ENCODE measurements at places on chromosomes 12 and 14.

DNA sequence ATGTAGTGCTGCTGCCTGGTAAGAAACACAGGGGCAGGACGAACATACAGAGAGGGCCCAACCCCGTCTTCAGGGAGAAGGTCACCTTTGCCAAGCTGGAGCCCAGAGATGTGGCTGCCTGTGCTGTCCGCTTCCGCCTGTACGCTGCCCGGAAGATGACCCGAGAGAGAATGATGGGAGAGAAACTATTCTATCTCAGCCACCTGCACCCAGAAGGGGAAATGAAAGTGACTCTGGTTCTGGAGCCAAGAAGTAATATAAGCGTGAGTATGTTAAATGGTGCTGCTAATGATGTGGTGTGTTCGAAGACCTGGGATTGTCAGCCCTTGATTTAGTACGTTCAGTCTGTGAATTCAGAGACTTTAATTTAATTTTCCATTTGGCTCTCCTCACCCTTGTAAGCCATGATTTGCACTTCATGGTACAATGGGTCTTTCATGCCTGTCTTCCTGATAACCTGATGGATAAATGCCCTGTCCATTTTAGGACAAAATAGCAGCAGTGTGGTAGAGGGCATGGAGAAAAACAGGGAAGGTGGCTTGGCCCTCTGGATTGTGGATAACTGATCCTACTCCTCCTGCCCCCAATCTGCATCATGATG, 318.9 kb downstream of the SNAPC1 start:
- DNase-seq = no peak

DNA sequence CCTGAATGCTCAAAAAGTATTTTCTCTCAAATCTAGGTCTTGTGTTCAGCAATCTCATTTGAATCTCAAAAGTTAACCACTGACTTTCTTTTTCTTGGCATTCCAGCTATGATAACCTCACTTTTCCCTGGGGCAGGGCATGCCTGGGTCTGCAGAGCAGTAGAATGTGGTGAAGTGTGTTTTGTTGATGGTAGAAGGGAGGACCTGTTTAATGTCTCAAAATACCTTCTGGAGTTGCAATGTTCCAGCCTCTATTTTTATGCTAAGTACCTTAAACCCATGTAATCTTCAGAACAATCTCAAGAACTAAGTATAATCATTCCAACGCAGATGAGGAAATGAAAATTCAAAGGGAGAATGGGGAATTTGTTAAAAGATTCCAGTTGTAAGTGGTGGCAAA, 82.1 kb upstream of the FUT8 start:
- DNase-seq = no peak

GRCh38 chr12:4386801-4387200, 7.3 kb upstream of the FGF23 start:
- no peak for DNase-seq

DNA sequence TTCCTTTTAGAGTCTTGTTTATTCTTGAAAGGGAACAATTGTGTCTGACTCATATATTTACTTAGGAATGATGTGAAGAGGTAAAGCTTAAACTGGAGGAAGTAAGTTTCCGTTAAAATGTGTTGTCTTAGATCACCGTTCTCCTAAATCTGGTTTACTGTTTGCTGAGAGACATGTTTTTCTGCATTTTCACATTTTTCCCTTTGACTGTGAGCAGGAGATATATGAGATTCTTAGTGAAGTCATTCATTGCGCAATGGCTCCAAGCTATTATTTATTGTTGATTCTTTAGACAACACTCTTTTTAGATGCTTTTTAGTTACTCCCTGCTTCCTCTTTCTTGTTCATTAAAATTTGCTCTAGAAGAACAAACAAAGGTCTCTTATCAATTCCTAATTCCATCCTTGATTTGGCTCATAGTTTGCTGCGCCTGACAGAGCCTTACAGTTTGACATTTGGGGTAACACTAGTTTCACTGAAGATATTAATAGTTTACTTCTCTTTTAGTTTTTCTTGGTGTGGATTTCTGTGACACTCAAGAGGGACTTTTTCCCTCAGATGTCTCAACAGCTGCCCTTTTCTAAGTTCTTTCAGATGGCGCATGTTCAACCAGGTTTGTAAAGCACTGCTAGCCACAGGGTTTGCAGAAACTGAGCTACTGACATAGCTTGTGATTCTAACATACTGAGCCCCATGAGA, 11.4 kb downstream of the CLECL1 start:
- DNase-seq = no peak

DNA sequence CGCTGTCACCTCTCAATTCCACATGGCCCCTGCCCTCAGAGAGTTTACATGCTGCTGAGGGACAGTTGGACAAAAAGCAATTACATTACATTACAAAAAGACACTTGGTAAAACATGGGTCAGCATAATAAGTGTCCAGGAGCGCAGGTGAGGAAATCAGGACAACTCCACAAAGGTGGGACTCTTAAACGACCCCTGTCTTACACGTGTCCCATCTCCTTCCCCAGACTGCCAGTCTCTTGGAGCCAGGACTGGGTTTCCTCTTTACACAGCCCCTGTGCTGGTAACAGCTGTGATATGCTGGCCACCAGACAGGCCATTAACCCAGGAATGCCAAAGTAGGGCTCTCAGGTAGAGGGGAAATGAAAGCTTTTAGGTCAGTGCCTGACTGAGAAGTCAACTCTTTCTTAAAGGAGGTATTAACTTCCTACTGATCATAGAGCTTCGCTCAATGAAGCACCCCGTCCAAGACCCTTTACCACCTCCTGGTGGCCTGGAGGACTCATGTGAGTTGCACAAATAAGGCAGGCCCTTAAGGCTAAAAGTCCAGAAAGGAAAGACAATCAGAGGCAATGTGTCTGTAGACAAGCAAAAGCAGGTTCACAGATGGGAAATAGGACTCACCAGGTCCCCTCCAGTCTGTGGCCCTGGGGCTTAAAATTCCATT, 55.5 kb downstream of the ANO2 start:
- no peak for DNase-seq
